ENCODE measurements at places on chromosomes 2 and 18.

DNA sequence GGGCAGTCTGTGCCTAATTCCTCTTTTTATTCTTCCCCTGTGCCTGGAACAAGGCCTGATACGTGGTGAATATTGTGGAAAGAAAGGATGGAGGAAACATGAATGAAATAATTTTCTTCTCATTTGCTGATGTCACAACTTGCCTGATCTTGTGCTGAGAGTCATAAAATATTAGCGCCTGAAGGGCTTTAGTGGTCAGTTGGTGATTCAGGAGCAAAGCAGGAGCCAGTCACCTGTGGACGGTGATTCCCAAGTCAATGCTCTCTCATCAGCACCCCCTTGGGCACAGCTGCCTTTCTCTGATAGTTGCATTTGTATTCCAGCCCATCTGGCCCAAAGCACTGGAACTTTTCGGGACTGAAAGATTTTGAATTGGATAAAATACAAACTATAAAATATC is 502.6 kb upstream of the RAB12 start:
- no peak for DNase-seq

DNA sequence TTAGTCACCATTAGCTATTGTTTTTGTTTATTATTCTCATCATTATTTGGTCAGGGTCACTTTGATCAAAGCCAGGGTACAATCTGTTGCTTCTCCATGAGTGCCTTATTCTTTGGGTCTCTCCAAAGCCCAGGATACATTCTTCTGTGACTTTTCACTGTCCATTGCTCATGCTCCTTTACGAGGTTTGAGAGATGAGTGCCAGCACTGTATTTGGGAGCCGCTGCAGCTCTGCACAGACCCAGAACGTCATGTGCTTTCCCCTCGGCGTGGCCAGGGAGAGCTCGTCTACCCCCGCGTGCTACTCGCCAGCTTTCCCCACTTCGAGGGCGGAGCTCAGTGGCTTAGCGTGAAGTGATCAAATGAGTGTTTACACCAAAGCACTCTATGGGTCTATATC is 123.7 kb downstream of the COL6A3 start:
- DNase-seq, result no peak

DNA sequence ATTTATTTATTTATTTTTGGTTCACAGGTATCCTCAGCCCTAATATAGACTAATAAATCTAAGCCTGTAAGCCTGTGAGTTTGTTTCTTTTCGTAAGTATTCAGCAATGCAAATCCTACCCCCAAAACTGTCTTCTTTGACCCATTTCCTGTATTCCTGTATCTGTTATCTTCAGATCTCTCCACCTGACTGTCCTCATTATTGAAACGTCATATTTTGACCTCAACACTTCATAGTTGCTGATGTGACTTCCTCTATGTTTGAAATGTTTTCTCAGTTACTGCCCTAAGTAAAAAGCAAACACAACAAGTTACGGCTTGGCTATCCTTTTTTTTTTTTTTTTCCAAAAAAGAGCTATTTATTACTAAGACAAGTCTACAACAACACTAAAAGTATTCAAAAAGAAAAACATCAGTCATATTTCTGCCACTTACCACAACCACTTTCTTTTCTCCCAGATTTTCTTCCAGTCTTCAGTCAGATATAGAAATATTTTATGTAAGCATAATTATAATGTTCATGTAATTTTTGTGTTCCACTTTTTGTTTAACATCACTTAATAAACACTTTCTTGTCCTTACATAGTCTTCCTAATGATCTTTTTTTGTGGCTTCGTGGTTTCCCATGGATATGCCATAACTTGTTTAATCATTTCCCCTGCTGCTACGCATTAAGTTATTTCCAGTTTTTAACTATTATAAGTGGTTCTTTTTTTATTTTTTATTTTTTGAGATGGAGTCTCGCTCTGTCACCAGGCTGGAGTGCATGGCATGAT is 45.0 kb upstream of the EML4 start:
- DNase-seq, result no peak

DNA sequence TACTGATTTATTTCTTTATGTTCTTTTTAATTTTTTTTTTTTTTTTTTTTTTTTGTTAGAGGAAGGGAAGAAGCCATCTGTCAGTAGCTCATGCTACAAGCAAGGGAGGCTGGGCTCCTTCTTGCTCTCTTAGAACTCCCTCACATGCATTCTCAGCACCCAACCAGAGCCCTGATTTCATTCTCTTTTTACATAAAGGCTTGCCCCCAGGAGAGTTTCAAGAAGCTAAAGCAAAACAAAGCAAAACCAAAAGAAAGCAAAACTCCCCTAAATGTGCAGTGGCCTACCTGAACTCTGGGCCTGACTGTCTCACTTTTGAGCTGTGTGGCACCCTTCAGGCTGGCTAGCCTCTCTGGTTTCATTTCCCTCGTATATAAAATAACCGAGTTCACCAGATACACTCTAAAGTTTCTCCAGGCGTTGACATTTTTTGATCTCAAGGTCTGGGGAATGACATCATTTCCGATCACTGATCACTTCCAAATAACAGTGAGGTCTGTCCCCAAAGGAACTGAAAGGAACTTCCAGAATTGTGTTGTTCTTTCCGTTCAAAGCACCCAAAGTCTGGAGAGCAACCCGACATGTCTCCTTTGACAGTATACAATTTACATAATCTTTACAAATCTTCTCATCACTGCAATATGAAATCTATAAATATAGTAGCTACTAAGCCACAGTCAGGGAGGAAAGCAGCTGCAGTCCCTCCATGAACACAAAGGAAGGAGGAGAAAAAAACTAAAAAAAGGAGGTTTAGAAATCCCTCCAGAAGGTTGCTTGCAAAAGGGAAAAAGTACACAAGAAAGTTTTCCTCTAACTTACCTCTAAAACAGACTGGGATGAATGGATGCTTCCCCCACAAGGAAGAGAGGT is 145.6 kb upstream of the NCK2 start:
- no peak for DNase-seq

DNA sequence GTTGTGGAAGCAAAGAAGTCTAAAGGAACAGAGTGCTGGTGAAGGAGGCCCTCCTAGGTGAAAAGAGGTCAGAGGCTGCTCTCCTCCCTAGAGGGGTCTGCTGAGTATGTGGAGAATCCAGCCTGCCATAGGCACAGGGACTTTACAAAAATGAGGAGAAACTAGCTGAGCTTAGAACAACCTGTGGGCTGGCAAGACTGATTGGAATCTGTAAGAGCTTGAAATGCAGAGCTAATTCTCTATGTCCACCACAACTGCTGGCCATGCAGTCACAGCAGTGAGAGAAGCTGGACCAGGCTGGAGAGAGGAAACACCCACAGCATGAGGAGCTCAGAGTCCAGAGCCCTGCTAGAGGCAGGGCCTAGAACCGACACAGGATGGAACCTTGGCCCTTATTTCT is 251.0 kb upstream of the MGAT5 start:
- no peak for DNase-seq

- no peak for DNase-seq
Observed at GRCh38 chr2:195505701-195506100, 151.3 kb upstream of the SLC39A10 start.

GRCh38 chr2:100214265-100214971 is 72.0 kb upstream of the AFF3 start:
- DNase-seq, result no peak

- DNase-seq, result no peak
Observed at GRCh38 chr18:77528872-77529271, 279.2 kb downstream of the GALR1 start.

Measured in cortex of kidney (tissue), 1 donor.